ENCODE measurements at places on chromosomes 7 and 10.

DNA sequence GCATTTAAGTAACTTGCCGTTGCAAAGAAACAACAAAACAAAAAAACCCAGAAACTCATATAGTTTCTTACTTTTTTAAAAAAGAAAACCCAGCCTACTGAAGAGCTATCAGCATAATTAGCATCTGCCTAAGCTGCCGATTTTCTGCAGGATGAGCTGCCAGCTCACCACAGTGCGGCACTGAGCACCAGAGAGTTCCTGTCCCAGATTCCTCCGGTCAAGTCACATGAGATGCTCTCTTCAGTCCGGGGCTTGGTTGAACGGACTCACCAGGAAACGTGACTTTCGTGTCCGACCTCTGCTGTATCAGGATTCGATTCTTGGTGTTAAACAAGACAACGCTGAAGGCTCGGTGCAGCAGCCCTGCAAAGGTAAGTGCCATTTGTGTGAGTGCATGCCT lies 3.2 kb downstream of the IDI2 start:
- no peaks in the 10 kb centered on the region for H3K4me1 ChIP-seq
- no peaks in the 10 kb centered on the region for H3K27me3 ChIP-seq
- H3K27ac ChIP-seq = no peak overlapping the region
- H3K36me3 ChIP-seq = no peaks in the 10 kb centered on the region
- no peak overlapping the region for H3K4me3 ChIP-seq

- H3K27ac ChIP-seq = no peak overlapping the region
- no peaks in the 10 kb centered on the region for H3K36me3 ChIP-seq
- DNase-seq = no peak
- no peaks in the 10 kb centered on the region for H3K4me1 ChIP-seq
- no peak overlapping the region for H3K4me3 ChIP-seq
Measured at GRCh38 chr7:104089612-104090011, 100.2 kb upstream of the RELN start.

DNA sequence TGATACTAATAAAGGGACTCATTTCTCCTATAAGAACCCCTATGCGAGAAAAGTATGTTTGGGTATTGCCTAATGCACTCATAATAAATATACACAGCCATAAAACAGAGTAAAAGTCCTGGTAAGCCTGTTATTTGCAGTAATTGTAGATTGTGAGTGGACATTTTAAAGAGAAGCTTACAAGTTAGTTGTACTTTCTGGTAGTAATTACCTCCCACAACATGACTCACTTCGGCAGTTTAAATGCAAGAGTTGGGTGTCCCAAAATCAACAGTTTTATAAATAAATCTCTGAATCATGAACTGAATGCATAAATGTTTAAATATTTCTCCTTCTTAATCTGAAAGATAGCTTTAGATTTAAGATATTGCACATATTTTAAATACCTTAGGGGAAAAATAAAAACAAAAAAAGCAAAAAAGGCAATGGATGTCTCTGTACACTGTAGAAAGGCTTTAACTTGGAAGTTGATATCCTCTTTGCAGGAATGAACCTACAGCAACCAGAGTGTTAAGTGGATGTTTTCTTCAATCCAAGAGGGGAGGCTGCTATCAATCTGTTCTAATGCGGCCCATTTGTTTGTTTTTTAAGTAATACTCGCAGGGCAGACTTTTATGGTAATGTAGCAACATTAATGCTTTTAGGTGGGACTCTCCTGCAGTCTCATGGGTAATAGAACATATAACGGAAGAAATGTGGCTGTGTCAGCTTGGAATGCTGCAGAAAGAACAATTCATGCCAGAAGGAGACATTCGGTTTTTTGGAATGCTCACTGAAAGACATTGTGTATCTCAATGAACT lies 57.3 kb upstream of the ZEB1 start:
- peaks cover 3% of the 10 kb centered on the region for H3K4me1 ChIP-seq
- peak overlapping the region; percentile 76 for H3K4me3 ChIP-seq
- no peaks in the 10 kb centered on the region for H3K27me3 ChIP-seq
- no peak for DNase-seq
- H3K36me3 ChIP-seq = no peaks in the 10 kb centered on the region

- no peak for DNase-seq
- H3K4me3 ChIP-seq = no peak overlapping the region
- no peaks in the 10 kb centered on the region for H3K27me3 ChIP-seq
Measured at GRCh38 chr7:141263508-141263907, 189.6 kb downstream of the TMEM178B start.

DNA sequence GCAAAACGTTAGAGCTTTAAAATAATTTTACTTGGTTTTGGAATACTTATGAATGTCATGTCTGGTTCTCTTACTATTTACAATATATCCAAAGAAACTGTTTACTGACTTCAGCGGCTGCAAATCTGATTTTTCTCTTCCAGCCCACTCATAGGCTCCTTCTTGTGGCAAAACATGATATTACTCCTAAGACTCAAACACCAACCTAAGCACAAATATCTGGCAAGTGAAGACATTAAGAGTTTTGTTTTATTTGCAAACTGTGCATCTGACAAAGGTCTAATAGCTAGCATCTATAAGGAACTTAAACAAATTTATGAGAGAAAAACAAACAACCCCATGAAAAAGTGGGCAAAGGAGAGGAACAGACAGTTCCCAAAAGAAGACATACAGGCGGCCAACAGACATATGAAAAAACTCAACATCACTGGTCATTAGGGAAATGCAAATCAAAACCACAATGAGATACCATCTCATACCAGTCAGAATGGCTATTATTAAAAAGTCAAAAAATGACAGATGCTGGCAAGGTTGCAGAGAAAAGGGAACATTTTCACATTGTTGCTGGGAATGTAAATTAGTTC lies 20.3 kb upstream of the GJC3 start:
- H3K4me1 ChIP-seq = no peaks in the 10 kb centered on the region
- no peak for DNase-seq
- no peak overlapping the region for H3K27ac ChIP-seq

DNA sequence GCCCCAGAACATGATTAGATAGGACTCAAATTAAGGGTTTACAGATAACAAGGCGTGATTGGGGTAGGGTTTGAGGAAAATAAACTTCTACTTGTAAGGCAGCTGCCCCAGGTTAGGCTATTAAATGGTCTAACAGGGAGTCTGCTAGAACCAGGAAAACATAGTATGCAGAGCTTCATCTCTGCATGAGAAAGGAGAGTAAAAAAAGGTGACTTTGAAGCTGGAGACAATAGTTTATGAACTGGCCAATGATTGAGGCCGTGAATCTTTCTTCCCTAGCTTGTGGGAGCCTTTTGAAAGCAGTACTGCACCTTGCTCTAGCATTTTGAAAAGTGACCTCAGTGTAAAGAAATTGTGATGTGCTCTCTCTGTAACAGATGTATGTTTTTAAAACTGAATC lies 48.5 kb upstream of the STARD3NL start:
- H3K27ac ChIP-seq = no peak overlapping the region
- H3K27me3 ChIP-seq = no peaks in the 10 kb centered on the region
- DNase-seq = no peak
- H3K4me3 ChIP-seq = no peak overlapping the region

DNA sequence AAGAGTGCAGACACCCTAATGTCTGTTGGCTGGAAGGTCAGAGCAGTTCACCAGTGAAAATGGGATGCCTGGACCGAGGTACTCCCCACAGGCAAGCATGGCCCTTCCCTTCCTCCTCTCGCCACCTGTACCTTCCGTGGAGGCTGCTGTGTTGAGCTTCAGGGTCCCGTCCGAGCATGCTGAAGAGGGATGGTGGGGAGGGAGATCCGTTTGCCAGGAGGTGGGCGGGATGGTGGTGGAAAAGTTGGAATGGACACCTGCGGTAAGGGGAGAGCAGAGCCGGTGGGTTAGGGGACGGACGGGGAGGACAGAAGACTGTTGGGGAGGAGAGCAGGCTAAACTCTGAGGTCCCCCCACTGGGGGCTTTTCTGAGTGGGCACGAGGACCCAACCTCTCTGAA lies 15.9 kb upstream of the ZNF777 start:
- no peaks in the 10 kb centered on the region for H3K4me1 ChIP-seq
- H3K36me3 ChIP-seq = peaks cover 14% of the 10 kb centered on the region
- H3K4me3 ChIP-seq = no peak overlapping the region
- H3K27me3 ChIP-seq = no peaks in the 10 kb centered on the region
- no peak overlapping the region for H3K27ac ChIP-seq

GRCh38 chr10:111297351-111297848 lies 220.6 kb downstream of the ADRA2A start:
- no peak overlapping the region for H3K4me3 ChIP-seq
- no peaks in the 10 kb centered on the region for H3K4me1 ChIP-seq
- H3K27me3 ChIP-seq = no peaks in the 10 kb centered on the region
- DNase-seq = no peak
- H3K36me3 ChIP-seq = no peaks in the 10 kb centered on the region

DNA sequence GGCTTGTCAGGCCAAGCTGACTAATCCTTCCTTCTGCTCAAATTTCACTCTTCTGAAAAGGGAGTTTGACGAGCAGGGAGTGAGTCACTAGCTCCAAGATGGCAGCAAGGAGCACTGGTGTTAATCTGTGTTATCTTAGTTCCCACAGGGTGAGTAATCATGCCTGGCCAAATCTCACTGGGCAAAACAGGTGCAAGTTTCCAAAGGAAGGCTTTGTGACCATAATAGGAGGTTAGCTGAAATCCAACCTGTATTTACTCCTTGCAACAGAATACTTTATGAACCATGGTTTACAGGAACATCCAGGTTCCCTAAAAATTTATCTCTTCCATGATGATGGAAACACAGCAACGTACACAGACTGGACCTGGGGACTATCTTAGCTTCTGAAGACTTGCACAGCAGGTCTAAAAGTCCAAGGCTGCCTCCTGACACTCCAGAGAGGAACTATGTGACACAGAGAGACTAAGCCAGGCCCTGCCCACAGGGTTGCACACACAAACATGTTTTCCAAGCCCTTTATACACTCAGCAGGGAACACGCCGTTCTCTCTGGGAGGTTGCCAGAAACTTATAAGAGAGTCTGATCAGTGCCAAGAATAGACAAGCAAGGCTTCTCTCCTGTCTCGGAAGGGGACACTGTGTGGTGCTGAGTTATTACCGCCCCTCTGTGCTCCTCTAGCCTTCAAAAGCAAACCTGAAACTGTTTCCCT lies 46.3 kb downstream of the PDK4 start:
- H3K4me1 ChIP-seq = peaks cover 4% of the 10 kb centered on the region
- H3K27me3 ChIP-seq = no peaks in the 10 kb centered on the region
- H3K27ac ChIP-seq = peak overlapping the region; percentile 81
- no peak overlapping the region for H3K4me3 ChIP-seq
- DNase-seq = peak; percentile 87
- no peaks in the 10 kb centered on the region for H3K36me3 ChIP-seq

DNA sequence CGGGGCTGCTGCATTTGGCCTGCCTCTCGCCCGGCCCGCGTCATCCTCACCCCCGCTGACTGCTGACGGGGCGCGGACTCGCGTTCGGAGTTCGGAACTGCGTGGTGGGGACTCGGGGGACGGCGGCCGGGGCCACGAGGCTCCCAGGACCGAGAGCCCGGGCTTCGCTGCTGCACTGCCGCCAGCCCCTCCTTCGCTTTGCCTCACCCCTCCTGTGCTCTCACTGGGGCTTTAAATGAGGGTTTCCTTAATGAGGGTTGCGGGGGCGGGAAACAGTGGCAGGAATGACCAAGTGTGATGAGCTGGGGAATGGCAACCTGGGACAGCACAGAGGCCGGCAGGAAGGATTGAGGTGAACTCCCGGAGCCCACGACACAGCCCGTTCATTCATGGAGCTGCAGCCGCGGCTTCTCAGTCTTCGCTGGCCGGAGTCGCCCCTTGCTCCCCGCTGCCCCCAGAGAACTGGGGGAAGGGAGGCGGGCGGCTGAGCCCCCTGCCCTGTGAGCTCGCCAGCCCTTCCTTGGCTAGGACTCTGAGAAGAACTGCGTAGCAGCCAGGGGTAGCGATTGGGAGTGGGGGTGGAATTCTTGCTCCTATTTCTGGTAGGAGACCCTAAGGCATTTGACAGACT lies 1.5 kb upstream of the LRRC4 start:
- H3K27ac ChIP-seq = no peak overlapping the region
- DNase-seq = peak; percentile 82
- H3K4me1 ChIP-seq = no peaks in the 10 kb centered on the region
- H3K27me3 ChIP-seq = no peaks in the 10 kb centered on the region
- no peaks in the 10 kb centered on the region for H3K36me3 ChIP-seq
- no peak overlapping the region for H3K4me3 ChIP-seq

- H3K36me3 ChIP-seq = no peaks in the 10 kb centered on the region
- no peaks in the 10 kb centered on the region for H3K27me3 ChIP-seq
- H3K4me3 ChIP-seq = no peak overlapping the region
- H3K4me1 ChIP-seq = no peaks in the 10 kb centered on the region
Measured at GRCh38 chr7:139560199-139560598, 36.7 kb downstream of the CLEC2L start.

- no peaks in the 10 kb centered on the region for H3K4me1 ChIP-seq
- no peaks in the 10 kb centered on the region for H3K36me3 ChIP-seq
- no peak overlapping the region for H3K4me3 ChIP-seq
- H3K27ac ChIP-seq = no peak overlapping the region
- no peak for DNase-seq
- H3K27me3 ChIP-seq = no peaks in the 10 kb centered on the region
Measured at GRCh38 chr10:117398029-117398428, 22.8 kb upstream of the PDZD8 start.

GRCh38 chr10:105070249-105070648 lies 429.2 kb downstream of the SORCS3 start:
- no peak overlapping the region for H3K27ac ChIP-seq
- no peaks in the 10 kb centered on the region for H3K27me3 ChIP-seq
- no peak for DNase-seq

DNA sequence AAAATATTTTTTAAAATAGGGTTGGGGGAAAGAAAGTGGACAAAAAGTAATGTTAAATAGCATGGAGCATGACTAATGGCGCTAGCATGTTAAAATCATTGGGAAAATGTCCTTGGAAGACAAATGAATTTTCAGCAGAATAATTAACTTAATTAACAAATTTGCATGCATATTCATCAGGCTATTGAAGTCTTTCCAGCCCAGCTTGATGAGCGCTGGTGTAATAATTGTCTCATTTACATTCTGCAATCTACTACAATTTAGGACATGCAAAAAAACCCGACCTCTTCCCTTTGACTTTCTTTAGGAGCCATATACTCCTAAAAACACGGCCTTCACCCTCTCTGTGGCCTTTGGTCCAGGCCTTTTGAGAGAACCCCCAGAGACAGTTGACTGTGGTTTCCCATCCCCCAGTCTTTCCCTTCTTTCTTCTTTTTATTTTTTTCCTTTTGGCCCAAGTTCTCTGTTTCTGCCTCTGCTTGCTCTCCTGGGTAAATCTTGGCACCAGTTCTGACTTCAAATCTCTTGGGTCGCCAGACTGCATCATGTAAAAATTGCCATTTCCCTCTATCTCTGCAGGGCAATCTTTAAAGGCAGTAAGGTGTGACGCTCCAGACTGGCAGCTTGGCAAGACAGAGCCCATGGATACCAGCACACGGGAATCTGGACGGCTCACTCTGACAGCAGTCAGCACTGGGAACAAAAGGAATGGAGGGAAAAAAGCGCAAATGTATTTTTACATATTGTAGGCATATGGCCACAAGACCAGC lies 105.5 kb downstream of the NEUROD6 start:
- no peak overlapping the region for H3K4me3 ChIP-seq
- DNase-seq = no peak
- H3K4me1 ChIP-seq = peaks cover 2% of the 10 kb centered on the region
- H3K36me3 ChIP-seq = no peaks in the 10 kb centered on the region
- H3K27me3 ChIP-seq = no peaks in the 10 kb centered on the region

GRCh38 chr10:110017907-110018306 lies 10.1 kb downstream of the ADD3 start:
- DNase-seq = no peak
- no peaks in the 10 kb centered on the region for H3K27me3 ChIP-seq
- H3K36me3 ChIP-seq = no peaks in the 10 kb centered on the region
- H3K27ac ChIP-seq = no peak overlapping the region

Data from aorta (tissue), 5 donors.